ENCODE measurements at places on chromosomes 3 and 15. TPM values are rescaled to one million over a fixed set of nuclear protein-coding genes. Genes with fewer than 3 reads are reported as not detected.

The FOXL2 gene
- total RNA-seq = under 0.01 TPM

The CPLX3 gene
- total RNA-seq = not detected

The ALDH1L1 gene
- not detected for total RNA-seq

GRCh38 chr3:145849115-145849514, 311.9 kb downstream of the PLOD2 start:
- no peak overlapping the region for H3K27ac ChIP-seq
- DNase-seq = no peak
- H3K27me3 ChIP-seq = no peaks in the 10 kb centered on the region
- no peaks in the 10 kb centered on the region for H3K4me1 ChIP-seq

GRCh38 chr3:89116476-89116875, 9.1 kb downstream of the EPHA3 start:
- DNase-seq = no peak
- no peak overlapping the region for H3K4me3 ChIP-seq
- no peak overlapping the region for H3K27ac ChIP-seq
- no peaks in the 10 kb centered on the region for H3K27me3 ChIP-seq
- no peaks in the 10 kb centered on the region for H3K4me1 ChIP-seq
- H3K36me3 ChIP-seq = no peaks in the 10 kb centered on the region

Data from osteoblast (primary cell).